ENCODE measurements at places on chromosomes 5 and 9. TPM values are rescaled to one million over a fixed set of nuclear protein-coding genes. Genes with fewer than 3 reads are reported as not detected.

MYOT gene
- total RNA-seq = not detected

GFI1B gene
- total RNA-seq = not detected

SLC31A2 gene
- total RNA-seq = 7.0 TPM

NPR2 gene
- total RNA-seq = 7.4 TPM

KCNV2 gene
- total RNA-seq = not detected

GMCL2 gene
- not detected for total RNA-seq

FAM78A gene
- total RNA-seq = 0.32 TPM

GABRA1 gene
- not detected for total RNA-seq

FAXDC2 gene
- 0.25 TPM for total RNA-seq

TEK gene
- 0.06 TPM for total RNA-seq

SEPTIN8 gene
- 23.1 TPM for total RNA-seq

PCA3 gene
- total RNA-seq = not detected

PKN3 gene
- 16.7 TPM for total RNA-seq

ZNF883 gene
- 0.91 TPM for total RNA-seq

CENPH gene
- total RNA-seq = 27.7 TPM

EDIL3 gene
- total RNA-seq = 0.21 TPM

ABO gene
- not detected for total RNA-seq

DOCK8 gene
- total RNA-seq = 0.23 TPM

SHOC1 gene
- not detected for total RNA-seq

ZFP37 gene
- total RNA-seq = 1.3 TPM

FBP2 gene
- not detected for total RNA-seq

IL4 gene
- total RNA-seq = not detected

OLFML2A gene
- 17.8 TPM for total RNA-seq

PCDHGA3 gene
- not detected for total RNA-seq

MEGF10 gene
- not detected for total RNA-seq

CCIN gene
- 0.05 TPM for total RNA-seq

ENTPD2 gene
- 0.63 TPM for total RNA-seq

SPINK13 gene
- not detected for total RNA-seq

GZMA gene
- not detected for total RNA-seq

CDX1 gene
- total RNA-seq = not detected

IL5 gene
- not detected for total RNA-seq

NFIB gene
- total RNA-seq = 9.9 TPM

OR1Q1 gene
- not detected for total RNA-seq

SLC1A1 gene
- 1.1 TPM for total RNA-seq

PTBP3 gene
- total RNA-seq = 28.0 TPM

SOHLH1 gene
- total RNA-seq = not detected

PHYHD1 gene
- total RNA-seq = not detected

NPDC1 gene
- 85.0 TPM for total RNA-seq

TMEM174 gene
- not detected for total RNA-seq

ADCY2 gene
- total RNA-seq = not detected

GRK6 gene
- total RNA-seq = 27.6 TPM

PDE4D gene
- total RNA-seq = 50.9 TPM

ANKRD34B gene
- total RNA-seq = 0.18 TPM
